Aorta (tissue), 5 donors: ENCODE measurements at places on chromosomes 12 and 14. TPM values are rescaled to one million over a fixed set of nuclear protein-coding genes. Genes with fewer than 3 reads are reported as not detected.

DNA sequence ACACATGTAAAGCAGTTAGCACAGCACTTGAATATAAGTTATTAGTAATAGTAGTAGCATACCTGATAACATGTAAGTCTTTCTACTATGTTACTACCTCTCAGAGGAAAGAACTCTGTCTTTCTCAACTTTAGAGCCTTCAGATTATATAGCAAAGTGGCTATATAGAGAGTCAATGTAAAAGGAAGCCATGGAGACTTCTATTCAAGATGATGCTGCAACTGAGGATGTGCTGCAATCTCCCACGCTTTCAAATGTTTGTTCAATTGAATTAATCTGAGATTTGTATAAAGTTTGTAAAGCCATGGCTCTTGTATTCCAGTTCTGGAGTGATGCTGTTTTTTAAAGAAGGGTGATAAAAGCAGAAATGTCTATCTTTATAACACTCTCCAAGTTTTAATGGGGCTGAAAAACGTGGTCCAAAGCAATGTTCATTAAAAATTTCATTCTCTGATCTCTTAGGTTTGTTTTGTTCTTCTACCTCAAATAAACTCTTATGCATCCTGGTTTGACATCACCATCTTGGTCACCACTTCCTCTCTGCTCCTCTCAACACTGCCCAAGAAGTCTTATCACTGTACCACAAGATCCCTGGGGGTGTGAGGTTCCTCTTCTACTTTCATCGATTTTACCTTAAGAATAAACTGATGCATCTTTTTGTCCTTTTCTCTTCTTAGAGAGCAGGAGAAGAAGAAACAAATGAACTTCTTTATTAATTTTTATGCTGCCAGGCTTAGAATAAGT lies 40.6 kb downstream of the C12orf42 start:
- DNase-seq, result no peak

The CD4 gene
- total RNA-seq, result 20.1 TPM

GRCh38 chr14:34053666-34054065 lies 102.8 kb upstream of the EGLN3 start:
- DNase-seq, result no peak

DNA sequence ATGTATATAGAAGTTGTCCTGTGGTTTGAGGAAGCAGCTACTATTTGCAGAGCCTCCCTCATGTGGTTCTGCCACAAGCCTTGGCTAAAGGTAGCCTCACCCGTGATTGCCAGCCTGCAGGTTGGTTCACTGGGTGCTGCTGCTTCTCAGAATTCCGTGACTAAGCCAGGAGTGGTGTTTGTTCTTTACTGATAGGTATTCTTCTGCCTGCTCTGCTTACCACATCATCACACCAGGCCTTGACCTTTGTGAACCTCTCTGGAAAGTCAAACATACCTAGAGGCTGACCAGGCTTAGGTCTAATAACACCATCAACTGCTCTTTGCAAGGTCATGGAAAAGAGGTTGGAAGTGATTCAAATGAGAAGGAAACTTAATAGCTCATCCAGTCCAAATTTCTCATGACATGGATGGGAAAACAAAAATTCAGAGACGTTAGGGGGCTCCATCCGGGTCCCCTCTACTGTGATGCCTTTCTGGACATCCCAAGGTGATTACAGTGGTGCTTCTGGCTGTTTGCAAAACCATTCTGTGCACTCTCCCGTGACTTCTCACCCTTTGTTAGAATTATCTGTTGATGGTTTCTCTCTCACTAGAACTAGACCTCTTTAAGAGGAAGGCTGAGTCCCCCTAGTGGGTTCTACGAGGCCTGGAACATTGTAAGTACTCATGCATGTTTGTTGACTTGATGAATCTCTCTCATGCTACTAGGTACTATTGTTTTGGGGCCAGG lies 8.5 kb upstream of the SOCS2 start:
- DNase-seq, result no peak

The P2RX2 gene
- total RNA-seq, result 0.27 TPM

The PTPRB gene
- total RNA-seq, result 53.2 TPM
